ENCODE measurements at places on chromosomes 7 and 10.

DNA sequence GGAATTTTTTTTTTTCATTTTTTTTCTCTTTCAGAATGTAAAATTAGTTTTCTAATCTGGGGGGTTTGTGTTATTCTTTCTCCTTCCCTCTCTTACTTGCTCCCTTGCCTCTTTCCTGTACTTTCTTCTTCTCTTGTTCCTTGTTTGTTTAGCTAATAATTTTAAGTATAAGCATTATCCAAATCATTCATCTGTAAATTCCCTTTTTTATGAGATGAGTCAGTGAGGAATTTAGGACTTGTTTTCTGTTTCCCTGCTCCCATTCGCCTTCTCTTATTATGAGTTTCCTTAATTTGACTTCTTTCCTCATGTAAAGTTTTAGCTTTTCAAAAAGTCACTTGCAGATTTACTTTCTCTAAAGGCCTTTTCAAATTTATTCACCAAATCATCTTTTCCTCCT lies 154.6 kb upstream of the ETV1 start:
- no peak for DNase-seq

DNA sequence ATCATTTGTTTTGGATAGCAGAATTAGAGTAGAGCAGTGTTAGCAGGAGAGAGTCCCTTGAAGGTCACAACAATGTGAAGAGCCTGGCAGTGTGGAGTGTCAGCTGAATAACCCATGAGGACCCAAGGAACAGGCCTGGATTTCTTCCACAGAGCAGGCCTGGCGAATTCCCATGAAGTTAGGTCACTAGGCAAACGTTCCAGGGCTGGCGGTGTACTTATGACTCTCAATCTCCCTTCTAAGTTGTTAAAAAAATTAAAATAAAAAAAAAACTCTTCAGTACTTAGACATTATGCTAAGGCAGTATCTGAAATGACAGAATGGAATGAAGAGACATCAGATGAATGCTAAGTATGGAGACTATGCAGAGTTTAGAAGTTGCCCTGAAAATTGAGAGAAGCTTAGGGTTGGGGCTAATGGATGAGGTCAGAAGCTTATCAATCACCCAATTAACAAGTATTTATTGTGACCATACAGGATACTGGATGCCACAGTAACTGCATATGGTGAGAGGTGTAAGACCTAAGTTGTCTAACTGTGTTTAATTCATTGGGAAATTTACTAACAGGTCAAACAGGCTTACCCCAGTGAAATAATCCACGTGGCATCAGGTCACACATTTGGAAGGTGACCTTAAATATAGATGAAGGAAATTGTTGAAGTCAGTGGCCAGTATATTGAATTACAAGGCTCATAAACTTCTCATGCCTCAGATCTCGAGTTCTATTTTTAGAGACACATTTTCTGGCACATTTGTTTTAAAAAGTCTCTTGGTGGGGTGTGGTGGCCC lies 126.2 kb upstream of the NRP1 start:
- DNase-seq: no peak

GRCh38 chr7:4610768-4611467 lies 71.2 kb upstream of the FOXK1 start:
- DNase-seq: peak; percentile 24

DNA sequence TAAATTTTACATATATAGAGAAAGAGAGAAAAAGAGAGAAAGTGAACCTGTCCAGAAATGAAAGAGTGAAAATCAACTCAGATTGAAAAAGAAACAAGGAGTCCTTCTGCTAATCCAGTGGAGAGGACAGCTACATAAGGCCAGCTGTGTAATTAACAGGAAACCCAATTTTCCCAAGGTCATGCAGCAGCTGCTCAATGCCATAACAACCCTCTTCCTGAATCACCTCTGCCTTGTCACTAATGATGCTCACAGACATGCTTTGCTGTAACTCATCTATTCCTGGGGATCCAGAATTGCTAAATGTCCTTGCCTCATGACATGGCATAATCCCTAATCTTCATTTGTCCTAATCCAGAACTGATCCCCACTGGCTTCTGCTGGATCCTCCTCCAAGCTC lies 288.6 kb downstream of the NEBL start:
- DNase-seq: no peak

DNA sequence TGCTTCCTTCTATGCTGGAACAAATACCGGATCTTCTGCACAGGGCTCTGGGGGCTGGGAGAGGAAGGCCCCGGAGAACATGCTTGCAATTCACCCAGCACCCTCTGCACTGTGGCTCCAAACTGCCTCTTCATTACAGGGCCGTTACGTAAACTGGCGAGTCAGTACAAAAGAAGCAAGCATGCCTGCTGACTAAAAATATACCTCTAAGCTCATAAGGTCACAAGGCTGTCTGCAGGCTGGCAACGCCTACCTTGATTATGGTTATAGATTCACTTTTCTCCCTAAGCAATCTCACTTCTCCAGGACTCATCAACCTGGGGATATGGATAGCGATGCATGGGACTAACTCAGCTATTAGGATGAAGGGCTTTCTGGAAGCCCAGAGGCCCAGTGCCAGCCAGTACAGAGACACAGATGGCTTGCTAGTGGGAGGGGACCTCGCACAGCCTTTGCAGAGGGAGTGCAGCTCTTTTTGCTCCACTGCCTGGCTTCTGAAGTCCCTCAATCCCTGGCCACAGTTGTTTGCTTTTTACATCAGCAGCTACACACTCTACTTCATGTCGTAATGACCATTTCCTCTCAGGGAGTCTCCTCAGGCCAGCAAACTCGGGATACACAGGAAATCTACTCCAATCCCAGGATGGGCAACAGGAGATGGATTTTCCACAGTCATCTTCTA lies 96.1 kb downstream of the SH3PXD2A start:
- no peak for DNase-seq
